ENCODE measurements at places on chromosomes 4 and X. TPM values are rescaled to one million over a fixed set of nuclear protein-coding genes. Genes with fewer than 3 reads are reported as not detected.

SHISA3 gene
- 0.11 TPM for total RNA-seq

DNA sequence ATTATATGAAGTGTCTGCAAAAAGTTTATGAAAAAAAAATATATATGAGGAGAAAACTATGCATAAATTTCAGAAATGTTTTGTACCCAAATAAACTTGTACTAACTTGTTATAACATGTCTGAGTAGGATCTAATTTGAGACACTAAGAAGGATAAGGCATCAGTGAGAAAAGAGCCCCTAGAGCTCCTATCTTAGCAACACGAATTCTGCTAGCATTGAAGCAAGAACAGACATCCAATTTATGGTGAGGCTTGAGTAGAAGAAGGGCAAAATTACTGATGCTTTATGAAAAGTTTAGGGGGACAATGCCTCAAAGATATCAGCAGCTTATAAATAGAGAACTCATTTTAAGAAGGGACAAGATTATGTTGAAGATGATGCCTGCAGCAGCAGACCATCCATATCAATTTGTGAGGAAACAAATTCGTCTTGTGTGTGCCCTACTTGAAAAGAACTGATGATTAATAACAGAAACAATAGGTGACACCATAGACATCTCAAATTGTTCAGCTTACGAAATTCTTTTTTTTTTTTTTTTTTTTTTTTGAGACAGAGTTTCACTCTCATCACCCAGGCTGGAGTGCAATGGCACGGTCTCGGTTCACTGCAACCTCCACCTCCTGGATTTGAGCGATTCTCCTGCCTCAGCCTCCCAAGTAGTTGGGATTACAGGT is 35.7 kb upstream of the ADAM29 start:
- DNase-seq: no peak

QRFPR gene
- not detected for total RNA-seq

ODAPH gene
- total RNA-seq: not detected

- no peak for DNase-seq
These were observed 1537.0 kb downstream of the C4orf33 start for GRCh38 chr4:130632731-130633604.

DNA sequence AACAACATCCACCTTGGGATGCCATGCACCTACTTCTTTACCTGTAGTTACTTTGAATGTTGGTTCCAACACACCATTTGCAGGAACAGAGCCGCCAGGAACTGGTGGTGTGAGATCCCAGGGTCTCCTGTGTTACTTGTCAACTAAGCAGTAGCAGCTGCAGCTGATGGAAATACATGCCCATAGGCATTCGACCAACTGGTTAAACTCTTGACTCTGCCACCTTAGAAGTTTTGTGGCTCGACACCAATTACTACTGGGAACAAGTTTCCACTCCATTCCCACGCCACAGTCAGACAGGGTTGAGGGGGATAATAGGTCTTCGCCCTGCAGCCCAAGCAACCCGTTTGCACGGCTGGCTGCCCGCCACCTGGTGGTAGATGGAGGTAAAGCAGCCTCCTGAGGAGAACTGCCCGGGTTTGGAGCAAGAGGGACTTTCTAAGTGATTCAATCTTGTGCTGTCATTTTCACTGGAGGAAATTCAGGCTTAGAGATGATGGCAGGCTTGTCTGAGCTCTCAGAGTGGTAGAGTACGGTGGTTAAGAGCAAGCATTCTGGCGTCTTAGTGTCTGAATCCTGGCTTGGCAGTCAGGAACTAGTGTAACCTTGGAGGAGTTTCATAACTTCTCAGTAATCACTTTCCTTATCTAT is 119.1 kb upstream of the TRIM2 start:
- DNase-seq: peak; percentile 93

LEF1 gene
- total RNA-seq: 302 TPM

SUPT20HL1 gene
- not detected for total RNA-seq

DNA sequence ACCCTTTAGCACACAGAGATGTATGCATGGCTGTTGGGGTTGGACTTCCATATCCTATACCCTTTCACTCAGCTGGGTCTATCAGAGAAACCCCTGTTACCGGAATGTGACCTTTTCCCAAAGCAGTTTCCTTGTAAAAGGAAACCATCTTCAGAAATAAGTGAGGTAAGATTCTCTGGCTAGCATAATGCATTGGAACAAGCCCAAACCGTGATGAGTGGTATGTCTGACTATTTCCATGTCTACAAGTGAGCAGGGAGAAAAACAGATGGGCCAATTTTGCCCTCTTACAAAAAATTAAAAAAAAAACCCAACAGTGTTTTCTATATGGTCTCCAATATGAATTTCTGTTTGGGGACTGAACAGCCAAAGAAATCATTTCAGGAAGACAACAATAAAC is 283.9 kb downstream of the SMARCA1 start:
- no peak for DNase-seq

DNA sequence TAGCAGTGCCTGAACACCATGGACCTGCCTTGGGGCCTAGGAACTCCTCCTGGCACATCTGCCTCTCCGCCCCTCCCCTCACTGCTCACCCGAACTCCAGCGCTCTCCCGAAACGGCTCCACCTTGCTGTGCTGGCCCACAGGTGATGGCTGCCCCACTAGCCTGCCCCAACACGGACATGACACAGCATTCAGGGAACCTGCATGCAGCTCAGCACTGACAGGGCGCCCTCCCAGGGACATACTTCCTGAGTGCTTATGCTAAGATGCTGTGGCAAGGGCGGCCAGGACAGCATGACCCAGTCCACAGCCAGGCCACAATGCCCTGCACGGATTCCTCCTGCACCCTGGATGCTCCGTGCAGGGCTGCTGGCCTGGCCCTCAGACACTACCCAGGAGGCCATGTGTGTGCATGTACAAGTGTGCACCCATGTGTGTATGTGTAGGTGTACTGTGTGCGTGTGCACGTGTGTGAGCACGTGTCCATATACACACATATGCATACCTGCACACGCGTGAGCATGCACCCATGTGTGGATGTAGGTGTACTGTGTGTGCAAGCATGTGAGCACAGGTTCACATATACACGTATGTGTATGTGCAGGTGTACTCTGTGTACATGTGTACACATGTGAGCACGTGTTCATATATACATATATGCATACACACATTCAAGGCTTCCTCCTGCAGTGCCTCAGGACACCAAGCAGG is 6.0 kb downstream of the TMEM271 start:
- no peak for DNase-seq

DNA sequence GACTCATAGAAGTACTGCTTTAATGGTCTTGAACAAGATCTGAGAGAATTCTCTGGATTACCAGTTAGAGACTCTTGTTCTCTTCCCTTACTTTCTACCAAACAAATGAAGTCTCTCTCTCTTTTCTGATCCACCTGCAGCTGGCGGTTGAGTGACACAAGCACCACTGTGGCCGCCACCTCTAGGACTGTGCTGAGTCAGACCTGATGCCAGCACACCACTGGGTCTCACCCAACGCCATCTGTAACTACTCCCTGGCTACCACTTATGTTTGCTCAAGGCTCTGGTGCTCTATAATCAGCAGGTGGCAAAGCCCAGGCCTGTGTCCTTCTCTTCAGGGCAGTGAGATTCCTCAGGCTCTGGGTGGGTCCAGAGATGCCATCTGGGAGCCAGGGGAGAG is 1173.5 kb downstream of the RPA4 start:
- no peak for DNase-seq

GRIA3 gene
- total RNA-seq: not detected

DNA sequence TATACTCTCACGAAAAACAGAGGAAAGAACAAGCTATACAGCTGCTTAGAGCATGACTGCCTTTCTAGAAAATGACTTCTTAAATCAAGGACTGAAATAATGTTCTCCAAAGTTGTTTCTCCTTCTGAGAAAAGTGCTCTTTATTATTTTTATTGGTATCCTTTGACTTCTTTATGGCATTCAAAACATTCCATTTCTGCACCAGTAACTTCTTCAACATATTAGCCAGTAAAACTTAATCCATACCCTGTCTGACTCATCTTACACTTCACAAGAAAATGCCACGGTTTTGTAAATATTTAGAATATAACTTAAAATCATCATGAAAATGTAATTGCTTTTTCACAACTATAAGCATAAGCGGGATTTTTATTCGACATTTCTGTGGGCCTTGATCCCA is 180.4 kb downstream of the NR3C2 start:
- DNase-seq: no peak

CFAP47 gene
- total RNA-seq: not detected

CPLX1 gene
- 0.28 TPM for total RNA-seq

DNA sequence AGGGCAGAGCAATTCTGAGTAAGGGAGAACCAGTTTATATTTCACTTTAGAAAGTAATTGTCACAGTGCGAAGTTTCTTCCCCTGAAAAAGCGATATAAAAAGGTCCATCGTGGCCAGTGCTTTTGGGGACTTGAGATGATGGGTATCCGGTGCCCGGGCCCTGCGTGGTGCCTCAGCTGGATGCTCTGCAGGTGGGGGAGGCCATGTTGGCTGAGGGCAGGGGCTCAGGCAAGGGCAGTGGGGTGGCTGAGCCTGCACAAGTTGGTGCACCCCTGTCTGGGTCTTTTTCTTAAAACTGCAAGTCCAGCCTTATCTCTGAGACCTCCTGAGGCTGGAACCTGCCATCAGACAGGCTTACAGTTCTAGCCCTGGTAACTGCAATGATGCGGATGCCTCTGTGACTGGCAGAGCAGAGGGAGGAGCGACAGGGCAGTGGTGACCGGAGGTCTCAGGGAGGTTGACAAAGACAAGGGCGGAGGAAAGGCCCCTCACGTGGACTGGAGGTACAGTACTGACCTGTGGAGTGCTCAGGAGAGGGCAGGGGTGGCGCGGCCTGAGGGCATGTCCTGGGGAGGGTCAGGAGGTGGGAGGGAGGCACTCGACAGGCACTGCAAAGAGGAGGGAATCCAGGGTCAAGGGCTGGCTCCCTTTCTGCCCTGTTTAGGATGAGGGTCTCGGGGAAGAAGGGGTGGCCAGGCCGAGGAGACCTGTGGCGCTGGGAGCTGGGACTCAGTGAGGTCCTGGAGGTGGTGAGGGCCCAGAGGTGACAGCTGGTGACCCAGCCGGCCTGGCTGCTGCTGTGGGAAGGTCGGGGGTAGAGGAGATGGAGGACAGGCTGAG is 1.8 kb downstream of the RGS12 start:
- no peak for DNase-seq

GRCh38 chr4:118281611-118282442 is 71.0 kb downstream of the PRSS12 start:
- no peak for DNase-seq

- no peak for DNase-seq
These were observed 360.0 kb downstream of the CHIC1 start for GRCh38 chrX:73922856-73923455.

GRCh38 chrX:153765138-153766079 is 1.4 kb downstream of the PLXNB3 start:
- DNase-seq: no peak

DNA sequence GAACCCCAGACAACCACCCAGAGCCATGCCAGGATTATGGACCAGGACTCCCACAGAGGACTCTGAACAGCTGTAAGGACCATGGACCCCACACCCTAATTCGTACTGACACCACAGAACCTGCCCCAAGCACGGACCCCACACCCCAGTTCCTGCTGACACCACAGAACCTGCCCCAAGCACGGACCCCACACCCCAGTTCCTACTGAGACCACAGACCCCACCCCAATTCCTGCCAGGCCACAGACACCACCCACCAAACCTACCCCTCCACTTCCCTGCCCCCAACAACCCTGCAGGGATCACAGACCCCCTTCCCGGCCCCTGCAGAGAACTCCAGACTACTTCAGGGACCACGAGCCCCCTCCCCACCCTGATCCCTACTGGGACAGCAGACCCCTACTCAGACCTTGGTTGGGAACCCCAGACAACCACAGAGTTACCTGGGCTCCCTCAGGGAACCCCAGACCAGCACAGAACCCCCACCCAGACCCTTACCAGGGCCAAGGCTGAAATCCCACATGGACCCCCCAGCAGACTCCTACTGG is 1.4 kb upstream of the DHRSX start:
- DNase-seq: no peak

DNA sequence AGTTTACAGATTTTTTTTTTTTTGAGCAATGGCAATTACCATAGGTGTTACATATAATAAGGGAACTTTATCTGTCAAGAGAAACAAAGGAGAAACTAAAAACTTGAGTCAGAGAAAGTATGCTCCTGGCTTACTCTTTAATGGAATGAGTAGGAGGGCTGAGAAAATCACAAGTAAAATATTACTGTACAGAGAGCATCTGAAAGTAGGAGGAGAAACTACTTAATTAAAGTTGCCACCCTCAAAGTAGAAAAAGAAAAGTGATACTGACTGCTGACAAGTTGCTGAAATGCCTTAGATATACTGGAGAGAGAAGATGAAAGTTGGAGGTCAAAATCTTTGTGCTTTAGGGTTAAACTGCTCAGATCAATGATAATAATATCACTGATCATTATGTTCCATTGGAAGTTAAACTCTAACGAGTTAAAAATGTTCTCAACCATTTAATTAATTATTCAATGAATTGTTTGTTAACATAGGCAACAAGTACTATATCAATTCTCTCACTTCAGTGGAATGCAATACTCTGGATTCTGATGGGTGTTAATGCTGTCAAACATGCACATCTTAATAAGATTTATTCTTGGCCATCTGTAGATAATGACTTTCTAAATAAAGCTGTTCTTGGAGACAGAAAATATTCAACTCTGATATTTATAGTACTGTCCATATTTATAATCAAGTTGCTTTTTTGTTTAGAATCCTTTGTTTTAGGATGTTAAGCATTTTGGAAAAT is 61.2 kb upstream of the CAMK2D start:
- DNase-seq: no peak

- no peak for DNase-seq
These were observed 84.3 kb upstream of the SLC4A4 start for GRCh38 chr4:71254451-71255012.

DNA sequence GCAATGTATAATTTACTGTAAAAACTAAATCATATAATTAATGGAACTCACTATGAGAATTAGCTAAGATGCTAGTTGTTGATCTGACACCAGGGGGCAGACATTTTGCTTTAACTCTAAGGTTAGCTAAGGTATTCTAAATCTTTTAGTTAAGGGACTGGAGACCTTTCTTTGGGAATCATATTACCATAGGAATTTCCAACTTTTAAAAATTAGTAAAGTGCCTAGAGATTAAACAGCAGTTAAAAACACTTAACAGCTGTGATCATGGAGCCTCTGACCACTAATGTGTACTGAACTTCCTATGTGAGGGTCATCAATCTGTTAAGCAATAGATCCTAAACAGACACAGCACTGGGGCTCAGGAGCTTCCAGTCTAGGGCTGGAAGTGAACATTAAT is 226.6 kb downstream of the NSUN7 start:
- peak; percentile 18 for DNase-seq
